ENCODE measurements at places on chromosomes 12 and 14. TPM values are rescaled to one million over a fixed set of nuclear protein-coding genes. Genes with fewer than 3 reads are reported as not detected.

- no peak for DNase-seq
- H3K36me3 ChIP-seq, result peaks cover 14% of the 10 kb centered on the region
- peak overlapping the region; percentile 96 for H3K27ac ChIP-seq
- peaks cover 34% of the 10 kb centered on the region for H3K4me1 ChIP-seq
- peaks cover 2% of the 10 kb centered on the region for H3K27me3 ChIP-seq
- H3K4me3 ChIP-seq, result peak overlapping the region; percentile 94
These were observed 780 bp downstream of the TBC1D15 start for GRCh38 chr12:71840231-71840847.

GRCh38 chr12:5588176-5588575 lies 156.3 kb downstream of the NTF3 start:
- DNase-seq, result no peak
- H3K4me3 ChIP-seq, result no peak overlapping the region
- H3K36me3 ChIP-seq, result no peaks in the 10 kb centered on the region
- H3K27me3 ChIP-seq, result peaks cover 11% of the 10 kb centered on the region

GRCh38 chr12:49020441-49020840 lies 1.9 kb upstream of the PRKAG1 start:
- no peak overlapping the region for H3K27ac ChIP-seq
- H3K36me3 ChIP-seq, result peaks cover 60% of the 10 kb centered on the region
- no peaks in the 10 kb centered on the region for H3K27me3 ChIP-seq

DNA sequence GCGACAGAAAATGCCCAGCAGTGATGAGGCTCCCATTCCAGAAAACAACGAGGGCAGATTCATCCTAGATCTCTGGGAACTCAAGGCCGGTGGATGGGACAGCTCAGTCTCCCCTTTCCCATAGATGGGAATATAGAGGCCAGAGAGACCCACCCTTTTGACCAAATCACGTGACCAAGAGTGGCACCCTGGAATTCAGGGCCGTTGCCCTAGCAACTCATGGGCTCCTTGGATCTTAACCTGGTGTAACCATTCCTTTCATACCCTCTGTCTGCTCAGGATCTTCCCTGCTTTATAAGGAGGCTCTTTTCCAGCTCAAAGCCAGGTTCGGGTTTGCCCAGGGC lies 8.4 kb upstream of the LRTM2 start:
- no peak for DNase-seq
- H3K4me3 ChIP-seq, result no peak overlapping the region
- H3K4me1 ChIP-seq, result peaks cover 4% of the 10 kb centered on the region
- peaks cover 12% of the 10 kb centered on the region for H3K27me3 ChIP-seq
- H3K27ac ChIP-seq, result no peak overlapping the region
- no peaks in the 10 kb centered on the region for H3K36me3 ChIP-seq

GRCh38 chr12:11609045-11609444 lies 40.4 kb upstream of the ETV6 start:
- no peak overlapping the region for H3K27ac ChIP-seq
- H3K27me3 ChIP-seq, result no peaks in the 10 kb centered on the region
- H3K4me3 ChIP-seq, result no peak overlapping the region
- H3K4me1 ChIP-seq, result no peaks in the 10 kb centered on the region
- H3K36me3 ChIP-seq, result no peaks in the 10 kb centered on the region

CABP1 gene
- 0.27 TPM for total RNA-seq

IL26 gene
- total RNA-seq, result not detected

C3AR1 gene
- total RNA-seq, result 0.11 TPM
